ENCODE measurements at places on chromosomes 4 and X.

GRCh38 chr4:48324281-48324680 is 17.0 kb upstream of the SLAIN2 start:
- no peak for DNase-seq

- no peak for DNase-seq
Observed at GRCh38 chrX:154333837-154334271, 38.3 kb downstream of the TKTL1 start.

DNA sequence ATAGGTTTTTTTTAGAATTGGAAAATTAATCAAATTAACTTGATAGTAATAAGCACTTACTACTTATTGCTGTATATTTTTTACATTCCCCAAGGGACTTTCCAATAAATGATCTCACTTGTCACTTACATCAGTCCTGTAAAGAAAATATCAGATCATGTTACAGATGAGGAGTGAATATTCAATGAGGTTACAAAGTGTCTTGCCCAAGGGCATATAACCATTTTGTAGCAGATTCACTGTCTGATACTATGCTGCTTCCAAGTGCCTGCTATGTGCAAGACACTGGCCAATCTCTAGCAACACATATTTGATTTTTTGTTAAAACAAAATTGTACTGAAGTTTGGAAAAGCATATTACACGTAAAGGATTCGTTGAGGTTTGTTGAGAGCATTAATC is 1287.7 kb downstream of the FAM133A start:
- no peak for DNase-seq

- DNase-seq = no peak
Observed at GRCh38 chr4:113131621-113132020, 82.2 kb downstream of the ANK2 start.
